Activated naive CD4-positive, alpha-beta T cell treated with anti-CD3 and anti-CD28 coated beads, Interleukin-2, amount 50 U/mL, for 72 hours (primary cell): ENCODE measurements at places on chromosomes 6 and 20. TPM values are rescaled to one million over a fixed set of nuclear protein-coding genes. Genes with fewer than 3 reads are reported as not detected.

PAK5 gene
- total RNA-seq, result not detected

FOXS1 gene
- total RNA-seq, result not detected

LAMA2 gene
- 0.93 TPM for total RNA-seq

PTK6 gene
- 0.54 TPM for total RNA-seq

CCM2L gene
- not detected for total RNA-seq

OR2J3 gene
- total RNA-seq, result not detected

DNA sequence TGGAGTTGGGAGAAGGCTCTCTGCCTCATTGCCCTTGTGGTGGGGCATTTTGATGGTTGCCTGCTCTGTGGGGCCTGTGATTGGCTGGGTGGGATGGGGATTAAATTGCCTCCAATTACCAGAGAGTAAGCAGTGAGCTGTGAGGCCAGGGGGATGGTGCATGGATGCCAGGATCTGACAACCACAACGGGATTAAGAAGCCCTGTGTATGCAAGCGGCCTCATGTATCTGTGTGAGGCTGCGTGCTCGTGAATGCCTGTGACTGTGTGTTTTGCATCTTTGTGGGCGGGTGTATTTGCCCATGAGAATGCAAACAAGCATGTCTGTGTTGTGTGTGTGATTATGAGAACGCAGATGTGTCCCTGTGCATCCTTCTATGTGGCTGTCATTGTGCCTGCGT is 46.1 kb downstream of the CD40 start:
- DNase-seq, result no peak

DNA sequence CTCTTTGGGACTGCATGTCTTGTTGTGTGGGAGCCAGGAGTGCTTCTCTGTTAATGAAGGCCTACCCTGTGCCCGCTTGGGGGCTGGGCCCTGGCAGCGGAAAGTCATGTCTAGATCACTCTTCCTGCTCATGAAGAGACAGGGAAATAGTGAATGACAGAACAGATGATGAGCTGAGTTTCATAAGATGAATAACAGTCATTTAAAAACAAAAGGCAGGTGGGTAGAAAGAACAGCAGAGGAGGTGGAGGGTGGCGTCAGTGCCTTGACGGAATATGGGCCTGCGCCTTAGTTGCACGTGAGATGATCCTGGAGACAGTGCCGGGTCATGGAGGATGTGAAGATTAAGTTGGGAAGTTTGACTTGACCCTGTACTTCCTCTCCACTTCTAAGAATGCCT is 85.5 kb downstream of the ARID1B start:
- DNase-seq, result peak; percentile 33

- DNase-seq, result no peak
Measured at GRCh38 chr6:35068206-35068605, 72.9 kb downstream of the TCP11 start.

GRCh38 chr20:22293886-22294285 is 290.5 kb downstream of the FOXA2 start:
- DNase-seq, result no peak

GRCh38 chr6:135128268-135128914 is 52.7 kb upstream of the MYB start:
- DNase-seq, result peak; percentile 72

DNA sequence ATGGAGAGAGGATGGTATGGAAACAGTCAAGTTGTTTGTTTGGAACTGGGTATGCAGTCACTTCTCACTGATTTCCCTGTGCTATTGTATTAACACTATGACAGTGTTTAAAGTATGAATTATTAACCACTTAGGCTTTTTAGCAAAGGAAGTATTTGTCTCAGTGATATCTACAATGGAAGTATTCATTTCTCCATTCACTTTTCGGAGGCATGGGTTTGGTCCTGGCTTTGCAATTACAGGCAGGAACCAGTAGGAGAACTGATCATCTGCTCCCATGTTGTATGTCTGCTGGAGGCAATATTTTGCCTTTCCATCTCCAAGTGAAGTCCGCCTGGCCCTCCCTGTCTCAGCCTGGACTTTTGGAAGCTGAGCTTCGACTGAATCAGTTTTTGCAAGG is 30.6 kb upstream of the EXOC2 start:
- DNase-seq, result no peak

DNA sequence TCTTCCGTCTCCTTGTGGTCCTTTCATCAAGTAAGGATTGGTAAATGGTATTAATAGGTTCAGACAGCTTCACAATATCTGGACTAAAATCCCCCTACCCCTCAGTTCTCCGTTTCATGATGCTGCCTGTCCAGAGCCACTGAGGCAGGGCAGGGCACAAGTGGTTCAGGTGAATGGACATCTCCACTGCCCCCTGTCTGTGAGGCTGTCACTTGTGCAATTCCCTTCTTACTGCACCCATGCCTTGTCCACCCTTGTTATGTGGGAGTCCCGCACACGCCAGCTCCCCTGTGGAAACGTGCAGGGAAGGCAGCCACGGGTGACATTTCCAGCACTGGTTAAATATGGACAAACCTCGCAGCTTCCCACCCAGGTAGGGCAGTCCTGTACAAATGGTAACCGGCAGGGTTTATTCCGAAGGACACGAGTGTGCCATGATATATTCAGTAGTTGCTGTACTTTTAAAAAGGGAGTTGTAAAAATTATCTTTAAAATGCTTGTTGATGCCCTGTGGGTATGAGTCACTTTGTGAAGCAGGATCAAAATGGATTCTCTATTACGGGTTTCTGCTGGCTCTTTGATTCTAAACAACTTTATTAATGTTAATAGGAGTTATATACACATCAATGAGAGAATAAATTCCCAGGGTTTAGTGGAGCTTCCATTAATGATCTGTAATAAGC is 73.5 kb downstream of the FYN start:
- DNase-seq, result no peak

- peak; percentile 57 for DNase-seq
Measured at GRCh38 chr20:21048841-21049273, 57.3 kb downstream of the LINC00237 start.

GRCh38 chr20:61662968-61663331 is 402.7 kb downstream of the TAF4 start:
- no peak for DNase-seq

DNA sequence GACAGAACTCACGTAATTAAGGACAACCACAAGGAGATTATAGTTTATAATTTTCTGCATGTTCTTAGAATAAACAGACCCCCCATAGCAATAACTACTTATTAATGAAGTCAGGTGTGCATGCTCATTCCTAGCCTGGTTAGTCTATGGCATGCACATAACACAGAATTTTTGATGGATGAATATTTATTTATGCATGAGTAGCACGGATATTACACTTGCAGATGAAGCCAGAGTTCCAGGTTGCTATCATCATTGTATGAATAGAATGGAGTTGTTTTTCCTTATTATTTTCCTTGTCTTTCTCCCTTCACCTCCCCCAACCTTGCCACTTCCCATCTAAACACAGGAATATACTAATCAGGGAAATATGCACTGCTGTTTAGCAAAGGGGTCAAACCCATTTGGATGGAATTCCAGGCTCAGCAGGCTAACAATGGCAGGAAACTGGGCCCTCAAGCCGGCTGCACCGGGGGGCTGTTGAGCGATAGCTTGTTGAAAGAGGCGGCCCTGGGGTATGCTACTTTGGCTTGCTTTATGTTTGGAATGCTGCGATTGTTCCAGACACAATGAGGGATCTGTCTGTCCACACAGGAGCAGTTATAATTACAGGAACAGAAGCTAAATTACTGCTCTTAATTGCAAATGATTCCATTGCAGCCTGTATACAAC is 112.6 kb downstream of the TMEM170B start:
- DNase-seq, result no peak
